ENCODE measurements at places on chromosomes 1 and 21. TPM values are rescaled to one million over a fixed set of nuclear protein-coding genes. Genes with fewer than 3 reads are reported as not detected.

Gene FCGR3A
- not detected for total RNA-seq

Gene SDE2
- 21.5 TPM for total RNA-seq

Gene AKR7A2
- 193 TPM for total RNA-seq

Gene OR2T29
- total RNA-seq = not detected

Gene PRKAB2
- total RNA-seq = 7.8 TPM

Gene FAM229A
- total RNA-seq = 2.0 TPM

Gene TSPAN2
- total RNA-seq = 0.90 TPM

Gene KCNE1
- not detected for total RNA-seq

Gene TAF13
- 67.0 TPM for total RNA-seq

Gene TMEM183A
- 67.0 TPM for total RNA-seq

GRCh38 chr21:16071092-16071491, 341.3 kb downstream of the USP25 start:
- no peak for DNase-seq

GRCh38 chr21:42572906-42573495, 59.3 kb downstream of the SLC37A1 start:
- no peak for DNase-seq

DNA sequence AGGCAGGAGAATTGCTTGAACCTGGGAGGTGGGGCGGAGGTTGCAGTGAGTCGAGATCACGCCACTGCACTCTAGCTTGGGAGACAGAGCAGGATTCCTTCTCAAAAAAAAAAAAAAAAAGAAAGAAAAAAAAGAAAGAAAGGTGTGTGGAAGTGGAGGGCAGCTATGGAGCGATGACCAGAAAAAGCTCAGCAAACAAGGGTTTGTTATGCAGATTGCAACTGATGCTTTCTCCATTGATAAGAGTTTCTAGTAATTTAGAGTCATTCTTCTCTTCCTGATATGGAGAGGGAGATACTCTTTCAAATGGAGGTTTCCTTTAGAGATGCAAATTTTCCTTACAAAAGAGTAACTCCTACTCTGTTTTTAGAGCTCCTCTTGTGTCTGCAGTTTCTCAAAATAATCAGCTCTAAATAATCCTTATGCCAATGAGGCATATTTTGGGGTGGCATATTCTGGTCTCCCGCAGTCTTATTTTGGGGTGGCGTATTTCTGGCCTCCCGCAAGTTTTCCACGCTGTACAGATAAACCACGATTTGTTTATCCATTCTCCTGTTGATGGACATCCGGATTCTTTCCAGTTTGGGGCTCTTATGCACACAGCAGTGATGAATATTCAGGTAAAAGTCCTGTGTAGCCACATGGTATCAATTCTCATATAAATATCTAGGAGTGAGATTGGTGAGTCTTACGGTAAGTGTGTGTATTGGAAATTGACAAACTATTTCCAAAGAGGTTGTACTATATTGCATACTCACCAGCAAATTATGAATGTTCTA, 30.7 kb upstream of the RCC2 start:
- DNase-seq = no peak

DNA sequence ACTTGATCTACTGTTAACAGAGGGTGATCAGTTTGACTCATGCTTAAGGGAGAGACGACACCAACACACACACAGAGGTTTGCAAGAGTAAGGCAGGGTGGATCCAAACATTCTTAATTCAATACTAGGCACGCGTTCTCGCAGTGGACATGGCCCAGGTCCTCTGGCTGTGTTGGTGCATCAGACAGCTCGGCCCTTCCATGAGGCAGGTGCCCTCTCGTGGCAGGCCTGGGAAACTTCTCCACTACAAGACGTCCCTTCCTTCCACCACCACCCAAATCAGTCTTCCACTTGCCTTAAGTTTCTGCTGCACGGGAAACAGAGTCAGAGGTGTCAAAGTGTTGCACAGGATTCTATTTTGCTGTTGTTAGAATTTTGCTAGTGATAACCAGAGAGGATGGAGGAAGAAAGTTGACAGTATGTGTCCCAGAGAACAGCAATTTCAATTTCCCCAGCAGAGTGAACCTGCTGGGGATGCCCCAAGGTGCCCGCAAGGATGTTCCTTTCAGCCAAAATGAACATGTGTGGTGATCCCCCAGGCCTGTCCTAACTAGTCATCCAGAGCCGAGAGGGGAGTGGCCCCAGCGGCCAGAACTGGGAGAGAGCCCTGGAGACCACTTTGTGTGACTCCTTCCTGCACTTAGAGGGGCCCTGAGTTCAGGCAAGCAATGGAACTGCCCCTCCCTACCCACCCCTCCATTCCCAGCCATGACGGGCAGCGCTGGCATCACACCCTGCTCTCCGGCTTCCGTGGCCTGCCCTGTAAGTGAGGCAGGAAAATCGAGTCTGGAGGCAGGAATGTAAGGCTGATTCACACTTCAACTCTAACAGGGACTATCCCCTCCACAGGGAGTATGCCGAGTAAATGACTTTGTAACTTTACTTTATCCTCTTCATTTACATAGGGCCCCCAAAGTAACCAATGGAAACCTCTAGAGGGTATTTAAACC, 34.8 kb downstream of the MX1 start:
- DNase-seq = peak; percentile 45

DNA sequence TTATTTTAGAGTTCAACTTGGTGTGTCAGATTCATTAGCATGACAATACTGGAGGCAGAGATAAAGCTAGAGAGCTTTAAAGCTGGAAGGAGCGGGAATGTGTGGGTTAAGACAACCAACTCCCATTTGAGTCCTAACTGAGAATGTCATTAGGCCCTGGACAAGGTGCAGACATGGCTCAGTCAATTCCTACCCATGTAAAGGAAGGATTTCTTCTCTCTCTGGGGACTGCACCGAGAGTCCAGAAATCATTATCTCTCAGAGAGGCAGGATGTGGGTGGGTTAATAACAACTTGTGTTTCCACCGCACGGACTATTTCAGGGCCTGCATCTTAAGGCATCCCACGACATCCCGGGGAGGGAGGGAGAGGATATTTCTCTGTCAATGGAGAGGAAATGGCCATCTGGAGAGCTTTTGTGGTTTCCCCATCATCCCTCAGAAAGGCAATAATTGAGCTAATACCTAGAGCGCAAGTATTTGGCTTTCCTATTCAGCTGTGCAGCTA, 46.7 kb upstream of the SARS1 start:
- DNase-seq = no peak

DNA sequence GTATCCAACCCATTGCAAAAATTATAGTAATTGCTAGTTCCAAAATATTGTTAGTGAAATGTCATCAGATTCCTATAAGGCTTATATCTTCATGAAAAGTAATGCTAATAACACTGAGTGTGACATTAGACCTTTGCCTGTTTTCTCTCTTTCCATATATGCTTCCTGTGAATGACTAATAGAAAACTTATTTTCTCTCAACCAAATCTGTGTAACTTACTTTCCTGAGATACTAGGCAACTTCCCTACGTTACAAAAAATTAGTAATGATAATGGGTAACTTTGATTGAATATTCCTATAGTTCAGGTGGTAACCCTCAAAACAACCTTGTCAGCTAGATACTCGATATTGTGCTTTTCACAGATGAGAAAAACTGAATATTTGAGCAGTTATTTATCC, 124.2 kb upstream of the HNRNPU start:
- DNase-seq = no peak

DNA sequence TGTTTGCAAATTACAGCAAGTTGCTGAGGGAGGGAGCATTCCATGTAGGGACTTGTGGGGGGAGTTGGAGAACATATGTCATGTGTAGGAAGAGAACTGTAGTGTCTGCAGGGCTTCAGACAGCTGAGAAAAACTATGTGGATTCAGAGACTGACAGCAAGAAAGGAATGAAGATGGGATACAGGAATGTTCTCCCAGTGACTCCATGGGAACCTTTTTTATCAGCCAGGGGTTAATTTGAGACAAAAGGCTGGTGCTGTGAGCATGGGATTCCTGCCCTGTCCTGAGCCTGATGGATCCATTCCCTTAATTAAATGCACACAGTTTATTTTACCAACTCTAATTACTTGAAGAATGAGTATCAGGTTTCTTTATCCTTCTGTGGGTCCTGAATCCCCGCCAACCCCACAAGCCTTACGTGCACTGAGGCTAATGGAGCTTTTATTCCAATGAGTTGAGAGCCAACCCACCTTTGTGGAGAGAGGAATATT, 26.5 kb upstream of the PLXNA2 start:
- DNase-seq = no peak

- DNase-seq = peak; percentile 27
Measured at GRCh38 chr1:110783292-110783918, 89.5 kb upstream of the CD53 start.

DNA sequence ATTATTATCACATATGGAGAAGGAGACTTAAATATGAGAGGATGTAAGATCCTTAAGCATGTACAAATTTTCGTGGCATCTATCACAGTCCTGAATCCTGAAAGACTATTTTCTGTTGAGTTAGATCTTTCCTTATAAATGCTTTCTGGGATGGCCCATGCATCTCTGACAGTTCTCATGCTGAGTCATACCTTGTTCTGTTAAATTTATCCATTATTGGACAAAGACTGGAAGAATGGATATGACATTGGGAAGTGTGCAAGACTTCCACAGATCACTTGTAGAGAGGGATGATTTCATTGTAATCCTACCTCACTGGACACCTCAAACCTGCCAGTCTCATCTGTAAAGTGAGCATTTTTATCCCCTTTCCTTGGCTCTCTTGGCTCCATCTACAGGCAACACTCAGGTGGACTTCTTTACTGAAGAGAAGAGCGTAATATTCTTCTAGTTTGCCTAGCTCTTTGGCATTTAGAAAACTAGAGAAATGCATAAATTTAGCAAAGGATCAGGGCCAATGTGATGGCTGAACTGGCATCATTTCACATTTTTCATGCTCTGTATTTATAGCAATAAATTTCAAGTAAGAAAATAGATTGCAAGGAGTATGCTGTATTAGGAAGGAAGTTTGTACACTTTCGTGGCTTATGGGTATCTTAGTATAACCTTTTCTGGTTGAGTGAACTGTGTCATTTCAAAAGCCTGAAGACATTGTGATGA, 128.2 kb downstream of the NFIA start:
- DNase-seq = no peak

- DNase-seq = no peak
Measured at GRCh38 chr1:164602480-164603093, 43.6 kb downstream of the PBX1 start.

DNA sequence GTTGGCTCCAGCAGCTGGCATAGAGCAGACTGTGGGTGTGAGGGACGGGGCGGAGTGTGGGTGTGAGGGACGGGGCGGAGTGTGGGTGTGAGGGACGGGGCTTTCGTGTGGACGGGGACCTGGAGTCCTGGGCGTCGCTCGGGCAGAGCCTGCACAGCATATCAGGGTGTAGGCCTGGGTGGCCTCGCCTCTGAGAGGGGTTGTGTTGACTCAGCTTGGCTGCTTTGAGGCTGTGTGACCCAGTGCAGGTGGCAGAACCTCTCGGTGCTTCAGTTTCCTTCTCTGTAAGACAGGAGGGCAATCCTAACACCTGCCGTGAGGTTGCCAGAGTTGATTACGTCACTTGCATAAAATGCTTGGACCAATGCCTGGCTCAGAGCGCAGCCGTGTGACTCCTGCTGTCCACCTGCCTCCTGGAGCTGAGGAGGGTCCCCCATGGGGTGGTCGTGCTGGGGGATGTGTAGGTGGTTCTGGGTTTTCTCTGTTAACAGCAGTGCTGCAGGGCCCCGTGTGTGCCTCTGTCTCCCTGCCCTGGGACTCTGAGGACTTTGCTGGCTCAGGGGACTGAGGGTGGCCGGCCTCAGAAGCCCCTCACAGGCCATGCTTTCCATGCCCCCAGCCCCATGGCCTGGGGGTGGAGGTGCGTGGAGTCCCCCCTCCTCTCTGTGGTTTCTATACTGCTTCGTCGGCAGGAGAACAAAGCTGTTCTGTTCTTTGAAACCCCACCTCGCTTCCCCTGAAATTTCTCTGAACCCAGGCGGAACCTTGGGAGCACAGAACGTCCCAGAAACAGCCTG, 15.4 kb downstream of the PDXK start:
- no peak for DNase-seq

All from LHCN-M2 (cell line).